ENCODE measurements at places on chromosomes 3 and 15.
A peak's percentile ranks its signal among the peaks of the same experiment; 100 is the strongest.

GRCh38 chr15:44529864-44530604 is 6.9 kb upstream of the EIF3J start:
- no peak for DNase-seq

- DNase-seq: no peak
Measured at GRCh38 chr3:38120693-38121450, 16.1 kb downstream of the ACAA1 start.

GRCh38 chr3:160108362-160108761 is 116.9 kb upstream of the C3orf80 start:
- DNase-seq: no peak

- DNase-seq: no peak
Measured at GRCh38 chr15:77983708-77984445, 93.6 kb downstream of the TBC1D2B start.

DNA sequence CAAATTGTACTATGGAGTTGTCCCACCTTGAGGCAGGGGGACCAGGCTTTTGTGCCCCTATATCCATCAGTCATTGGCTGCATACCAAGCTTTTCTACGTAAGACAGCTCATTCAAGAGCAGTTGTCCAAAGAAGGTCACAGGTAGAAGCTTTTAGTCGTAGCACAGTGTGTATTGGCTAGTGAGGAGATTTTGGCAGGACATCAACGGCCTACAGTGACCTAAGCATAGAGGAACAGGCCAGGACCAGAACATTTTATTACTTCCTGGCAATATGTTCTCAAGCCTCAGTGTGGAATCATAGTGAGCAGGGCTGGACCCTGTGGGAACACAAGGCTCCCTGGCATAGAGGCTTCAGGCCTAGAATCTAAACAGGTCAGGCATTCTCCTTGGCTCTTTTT is 105.4 kb upstream of the ANKRD28 start:
- no peak for DNase-seq

GRCh38 chr15:101372149-101372577 is 77.1 kb upstream of the SNRPA1 start:
- no peak for DNase-seq

GRCh38 chr3:47950453-47951169 is 65.6 kb downstream of the MAP4 start:
- DNase-seq: no peak

GRCh38 chr3:127014536-127015281 is 31.8 kb downstream of the PLXNA1 start:
- DNase-seq: no peak

- DNase-seq: no peak
Measured at GRCh38 chr3:190444576-190445145, 5.0 kb downstream of the TMEM207 start.

DNA sequence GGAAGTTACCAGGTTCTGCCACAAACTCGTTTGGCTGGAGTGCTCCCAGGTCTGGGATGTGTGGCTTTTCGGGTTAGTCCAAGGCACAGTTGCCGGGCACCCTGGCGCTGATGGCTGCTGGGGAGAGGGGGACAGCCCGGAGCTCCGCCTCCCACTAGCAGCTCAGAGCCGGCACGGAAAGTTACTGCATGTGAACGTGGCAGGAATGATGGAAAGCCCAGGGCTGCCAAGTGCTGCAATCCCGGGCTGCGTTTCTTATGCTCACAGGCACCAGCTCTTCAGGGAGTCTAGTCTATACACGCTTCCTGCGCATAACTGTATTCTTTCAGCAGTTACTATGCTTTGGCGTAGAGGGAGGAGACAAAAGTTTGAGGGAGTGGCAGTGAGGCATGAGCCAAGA is 141.8 kb upstream of the ICE2 start:
- DNase-seq: no peak

- peak; percentile 48 for DNase-seq
Measured at GRCh38 chr3:52216585-52217408, 8.6 kb downstream of the TLR9 start.

DNA sequence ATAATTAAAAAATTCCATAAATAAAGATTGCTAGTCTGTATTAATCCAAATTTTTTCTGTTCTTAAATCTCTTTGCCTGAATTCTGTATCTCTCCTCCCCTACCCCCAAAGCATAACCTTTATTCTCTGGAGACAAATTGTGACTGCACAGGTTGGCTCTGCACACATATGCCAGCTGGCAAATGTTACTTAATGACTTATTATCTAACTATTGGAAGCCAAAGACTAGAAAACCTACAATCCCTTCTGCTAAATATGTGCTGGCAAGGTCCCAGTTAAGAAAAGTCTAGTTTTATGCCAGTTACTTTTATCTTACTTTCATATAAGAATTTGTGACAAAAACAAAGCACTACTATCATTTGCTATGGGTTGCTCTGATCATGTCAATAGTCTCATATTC is 569.3 kb downstream of the MECOM start:
- DNase-seq: no peak

DNA sequence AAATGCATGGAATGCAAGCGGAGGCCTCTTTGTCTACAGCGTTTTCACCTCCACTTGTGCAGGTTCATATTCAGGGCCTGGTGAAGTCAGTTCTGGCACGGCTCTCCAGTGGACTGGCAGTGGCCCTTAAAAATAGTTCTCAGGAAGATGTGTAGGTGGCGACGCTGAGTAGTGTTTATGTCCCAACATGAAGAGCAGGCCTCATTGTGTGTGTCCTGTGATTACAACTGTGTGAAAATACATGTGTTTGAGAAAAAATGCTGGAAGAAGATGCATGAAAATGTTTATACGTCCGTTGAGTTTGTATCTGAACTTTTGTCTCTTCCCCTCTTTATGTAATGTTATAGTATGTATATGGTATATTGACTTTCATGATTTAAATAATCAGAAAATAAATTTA is 7.2 kb downstream of the LIPC start:
- DNase-seq: no peak

- no peak for DNase-seq
Measured at GRCh38 chr3:193574488-193575070, 18.4 kb upstream of the OPA1 start.

- no peak for DNase-seq
Measured at GRCh38 chr3:64814351-64814750, 126.6 kb upstream of the ADAMTS9 start.

GRCh38 chr3:160929595-160929994 is 173.6 kb downstream of the PPM1L start:
- DNase-seq: no peak

DNA sequence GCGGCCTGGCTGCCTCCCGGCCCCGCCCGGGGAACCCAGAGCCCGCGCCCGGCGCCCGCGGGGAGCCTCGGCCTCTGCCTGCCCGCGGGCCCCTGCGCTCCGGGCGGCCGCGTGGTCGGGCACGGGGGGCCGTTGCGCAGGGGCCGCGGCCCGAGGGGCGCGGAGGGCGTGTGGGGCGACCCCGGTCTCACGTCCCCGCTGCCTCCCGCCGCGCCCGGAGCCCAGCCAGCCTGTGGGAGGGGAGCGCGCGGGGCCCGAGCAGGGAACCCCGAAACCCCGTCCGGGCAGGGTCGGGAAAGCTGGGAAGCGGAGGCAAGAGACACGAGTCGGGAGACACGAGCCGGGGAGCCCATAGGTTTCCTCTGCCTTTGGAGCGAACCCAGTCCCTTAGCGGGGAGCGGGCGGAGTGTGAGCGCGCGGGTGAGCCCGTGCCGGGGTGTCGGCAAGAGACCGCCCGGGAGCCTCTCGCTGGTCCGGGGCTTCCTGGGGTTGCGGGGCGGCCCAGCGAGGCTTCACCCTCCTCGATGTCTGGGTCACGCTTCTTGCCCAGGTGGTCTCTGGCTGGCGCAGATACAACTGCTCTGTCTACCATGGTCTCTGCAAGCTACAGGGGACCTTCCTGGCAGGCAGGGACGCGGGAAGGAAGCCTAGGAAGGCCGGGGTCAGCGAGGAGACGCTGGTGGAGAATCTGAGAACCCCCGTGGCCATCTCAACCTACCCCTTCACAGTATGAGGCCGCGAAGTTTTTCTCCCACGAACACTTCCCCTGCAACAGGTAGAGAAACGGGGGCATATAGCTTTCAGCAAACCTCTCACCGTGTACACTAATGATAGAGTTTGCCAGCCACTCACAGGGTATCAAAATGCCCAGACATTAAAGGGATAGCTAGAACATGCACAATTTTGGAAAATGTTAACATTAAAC is 586 bp downstream of the LRRK1 start:
- no peak for DNase-seq

DNA sequence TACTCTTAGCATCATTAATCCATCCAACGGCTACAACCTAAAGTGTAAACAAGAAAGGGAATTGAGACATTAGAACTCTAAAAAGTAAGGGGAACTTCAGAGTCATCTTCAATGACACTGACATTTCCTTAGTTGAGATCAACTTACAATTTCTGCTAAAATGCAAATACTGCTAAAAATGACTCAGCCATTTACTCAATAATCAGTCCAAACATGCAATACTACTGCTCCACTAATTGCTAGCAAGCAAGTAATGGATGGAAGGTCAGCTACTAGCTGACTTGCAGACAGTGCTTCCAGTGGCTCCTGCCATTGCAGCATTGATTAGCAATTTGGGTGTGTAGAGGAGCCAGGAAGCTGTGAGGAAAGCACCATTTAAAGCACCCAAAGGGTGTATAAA is 28.4 kb downstream of the CD200R1L start:
- no peak for DNase-seq

DNA sequence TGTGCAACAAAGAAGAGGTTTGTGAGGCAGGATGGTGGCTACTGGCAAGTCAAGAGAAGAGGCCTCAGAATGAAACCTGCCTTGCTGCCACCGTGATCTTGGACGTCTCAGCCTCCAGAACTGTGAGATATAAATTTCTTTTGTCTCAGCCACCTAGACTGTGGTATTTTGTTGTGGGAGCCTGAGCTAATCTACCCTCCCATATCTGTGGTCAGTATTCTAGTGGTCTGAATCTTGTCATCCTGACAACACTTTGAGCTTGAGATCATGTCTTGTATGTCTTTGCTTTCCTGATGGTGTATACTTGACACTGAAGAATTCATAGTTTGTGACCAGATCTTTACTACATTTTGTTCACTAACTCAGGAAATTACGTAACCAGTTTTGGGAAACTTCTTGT is 240.6 kb upstream of the GOLIM4 start:
- no peak for DNase-seq

- DNase-seq: no peak
Measured at GRCh38 chr3:4985330-4986174, 6.3 kb downstream of the BHLHE40 start.

DNA sequence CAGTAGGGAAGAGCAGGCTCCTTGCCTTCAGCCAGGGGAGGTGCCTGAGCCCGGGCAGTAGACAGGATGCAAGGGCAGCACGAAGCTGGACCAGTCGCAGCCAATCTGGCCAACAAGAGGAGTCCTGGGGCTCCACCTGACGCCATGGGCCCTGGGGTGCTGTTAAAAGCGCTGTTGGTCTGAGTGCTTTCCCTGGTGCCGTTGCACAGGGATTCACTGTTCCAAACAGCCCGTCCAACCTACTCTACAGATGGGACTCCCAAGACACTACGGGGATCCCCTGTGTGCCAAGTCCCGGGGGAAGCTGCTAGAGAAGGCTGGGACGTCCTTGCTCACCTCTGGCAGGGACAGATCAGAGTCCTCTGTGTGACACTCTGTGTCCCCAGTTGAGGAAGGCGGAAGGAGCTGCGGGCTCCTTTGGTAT is 632 bp downstream of the CTSH start:
- no peak for DNase-seq

GRCh38 chr3:82413171-82413570 is 651.7 kb upstream of the GBE1 start:
- no peak for DNase-seq

- DNase-seq: no peak
Measured at GRCh38 chr3:13282986-13283876, 136.9 kb downstream of the NUP210 start.

DNA sequence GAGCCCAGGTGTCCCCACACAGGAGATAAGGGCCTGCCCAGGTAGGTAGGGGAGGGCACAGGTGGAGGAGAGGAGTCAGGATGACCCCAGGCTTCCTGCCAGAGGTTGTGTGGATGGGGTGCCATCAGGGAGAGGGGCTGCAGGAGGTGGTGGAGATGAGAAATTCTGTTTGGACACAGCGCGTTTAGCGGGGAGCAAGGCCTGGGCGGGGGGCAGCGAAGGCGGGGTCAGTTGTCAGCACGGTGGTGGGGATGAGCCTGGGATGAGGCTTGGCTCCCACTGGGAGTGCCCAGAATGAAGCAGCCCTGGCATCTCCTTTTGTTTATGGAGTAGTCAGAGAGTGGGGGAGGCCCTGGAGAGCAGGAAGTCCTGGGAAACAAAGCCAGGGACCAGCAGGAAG is 14.6 kb downstream of the RNF123 start:
- no peak for DNase-seq

- no peak for DNase-seq
Measured at GRCh38 chr15:52054381-52054780, 35.4 kb downstream of the MAPK6 start.

- no peak for DNase-seq
Measured at GRCh38 chr3:36192901-36193300, 187.4 kb upstream of the STAC start.

GRCh38 chr3:176941689-176942088 is 255.6 kb downstream of the TBL1XR1 start:
- DNase-seq: no peak

DNA sequence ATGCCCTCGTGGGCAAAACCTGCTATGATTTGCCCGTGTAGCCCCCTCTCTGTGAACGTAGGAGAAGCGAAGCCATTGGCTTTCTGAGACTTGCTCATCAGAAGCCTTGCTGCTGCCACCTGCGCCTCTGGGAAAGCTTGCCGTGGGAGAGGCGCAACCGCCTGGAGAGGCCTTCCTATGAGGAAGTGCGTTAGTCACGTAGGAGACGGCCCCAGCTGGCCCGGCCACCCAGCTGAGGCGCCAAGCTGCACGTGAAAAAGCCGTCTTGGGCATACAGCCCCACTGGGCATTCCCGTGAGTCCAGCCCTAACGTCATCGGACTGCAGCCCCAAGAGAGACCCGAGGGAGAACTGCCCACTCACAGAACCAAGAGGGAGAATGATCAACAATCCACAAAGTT is 49.1 kb upstream of the TJP1 start:
- no peak for DNase-seq

DNA sequence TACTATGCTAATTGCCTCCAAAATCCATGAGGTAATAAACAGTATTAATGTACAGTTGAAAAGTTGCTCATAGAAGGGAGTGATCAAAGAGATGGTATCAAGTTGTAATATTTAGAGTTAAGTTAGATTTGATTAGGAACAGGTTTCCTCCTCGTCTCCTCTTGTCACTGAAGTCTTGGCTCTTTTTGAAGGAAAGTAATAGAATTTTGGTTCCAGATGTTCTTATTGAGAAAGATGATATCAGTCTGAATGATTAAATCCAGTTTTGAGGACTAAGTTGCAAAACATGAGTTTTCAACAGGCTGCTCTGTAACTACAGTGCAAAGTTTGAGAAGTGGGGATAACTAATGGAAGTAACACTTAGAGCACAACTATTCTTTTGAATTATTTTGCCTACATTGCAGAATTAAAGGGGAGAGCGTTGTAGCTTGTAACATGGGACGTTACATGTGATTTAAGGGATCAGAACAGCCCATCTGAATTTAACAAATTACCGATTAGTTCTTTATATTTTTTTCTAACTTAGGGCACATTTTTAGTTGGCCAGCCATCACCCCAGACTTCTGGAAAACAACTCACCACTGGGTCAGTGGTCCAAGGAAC is 48.3 kb downstream of the MAP6D1 start:
- DNase-seq: no peak

GRCh38 chr3:184176377-184177330 is 2.0 kb downstream of the AP2M1 start:
- no peak for DNase-seq

GRCh38 chr3:194178669-194179068 is 42.7 kb downstream of the HES1 start:
- no peak for DNase-seq
